ENCODE measurements at places on chromosomes 13 and 19. TPM values are rescaled to one million over a fixed set of nuclear protein-coding genes. Genes with fewer than 3 reads are reported as not detected.

The C19orf38 gene
- total RNA-seq = 7.4 TPM

The YJEFN3 gene
- 6.4 TPM for total RNA-seq

The CHAMP1 gene
- total RNA-seq = 17.8 TPM

The RNF113B gene
- not detected for total RNA-seq

The CALR3 gene
- total RNA-seq = not detected

The GPR183 gene
- 13.6 TPM for total RNA-seq

The IGFL1 gene
- total RNA-seq = not detected

The C19orf85 gene
- total RNA-seq = not detected

The LILRB3 gene
- total RNA-seq = 61.5 TPM

The CPB2 gene
- total RNA-seq = 74.4 TPM

The POSTN gene
- total RNA-seq = 96.9 TPM

Data from upper lobe of right lung (tissue), 1 donor.